NCI-H2081 treated with DMSO at 0.1 percent for 48 hours (cell line): ENCODE measurements at places on chromosomes 1 and 21.

DNA sequence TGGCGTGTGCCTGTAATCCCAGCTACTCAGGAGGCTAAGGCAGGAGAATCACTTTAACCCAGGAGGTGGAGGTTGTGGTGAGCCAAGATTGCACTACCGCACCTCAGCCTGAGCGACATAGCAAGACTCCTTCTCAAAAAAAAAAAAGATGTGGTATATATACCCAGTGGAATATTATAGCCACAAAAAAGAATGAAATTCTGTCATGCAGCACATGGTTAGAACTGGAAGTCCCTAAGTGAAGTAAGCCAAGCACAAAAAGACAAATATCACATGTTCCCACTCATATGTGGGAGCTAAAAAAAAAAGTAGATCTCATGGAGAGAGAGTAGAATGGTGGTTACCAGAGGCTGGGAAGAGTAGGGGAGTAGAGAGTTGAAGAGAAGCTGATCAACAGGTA, 18.7 kb downstream of the PSMB4 start:
- no peak for DNase-seq

- no peak for DNase-seq
These were observed 35.0 kb downstream of the ZYG11A start for GRCh38 chr1:52877554-52877953.

DNA sequence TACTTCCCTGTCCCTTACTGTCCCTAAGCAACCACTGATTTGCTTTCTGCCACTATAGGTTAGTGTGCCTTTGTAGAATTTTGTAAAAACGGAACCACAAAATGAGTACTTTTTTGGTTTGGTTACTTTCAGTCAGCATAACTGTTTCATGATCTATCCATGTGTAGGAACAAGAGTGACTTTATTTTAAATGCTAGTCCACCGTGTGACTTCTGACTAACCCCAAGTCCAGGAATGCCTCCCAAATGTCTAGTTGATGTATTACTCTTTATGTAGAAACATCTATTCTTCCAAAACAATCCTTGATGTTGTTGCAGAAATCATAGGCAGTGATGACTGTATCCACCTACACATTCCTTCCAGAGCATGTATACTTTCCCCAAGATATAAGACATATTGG, 21.3 kb downstream of the ATPAF1 start:
- no peak for DNase-seq

DNA sequence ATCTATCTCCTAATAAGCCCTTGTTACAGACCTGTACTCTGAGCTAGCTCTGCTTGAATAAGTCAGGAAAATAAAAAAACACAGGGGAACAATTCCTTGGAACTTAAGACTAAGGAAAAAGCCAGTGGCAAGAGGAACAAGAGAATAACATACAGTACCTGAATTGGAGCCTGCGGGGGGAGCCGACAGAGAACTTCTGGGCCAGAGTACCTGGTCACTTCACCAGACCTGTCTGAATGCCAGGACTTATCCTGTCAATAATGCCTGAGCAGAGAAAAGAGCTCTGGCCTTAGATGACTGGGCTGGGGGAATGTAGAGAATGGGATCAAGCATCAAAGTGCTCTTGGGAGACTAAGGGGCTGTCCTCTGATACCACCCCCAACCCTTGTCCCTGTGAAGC, 15.1 kb downstream of the PEA15 start:
- no peak for DNase-seq

DNA sequence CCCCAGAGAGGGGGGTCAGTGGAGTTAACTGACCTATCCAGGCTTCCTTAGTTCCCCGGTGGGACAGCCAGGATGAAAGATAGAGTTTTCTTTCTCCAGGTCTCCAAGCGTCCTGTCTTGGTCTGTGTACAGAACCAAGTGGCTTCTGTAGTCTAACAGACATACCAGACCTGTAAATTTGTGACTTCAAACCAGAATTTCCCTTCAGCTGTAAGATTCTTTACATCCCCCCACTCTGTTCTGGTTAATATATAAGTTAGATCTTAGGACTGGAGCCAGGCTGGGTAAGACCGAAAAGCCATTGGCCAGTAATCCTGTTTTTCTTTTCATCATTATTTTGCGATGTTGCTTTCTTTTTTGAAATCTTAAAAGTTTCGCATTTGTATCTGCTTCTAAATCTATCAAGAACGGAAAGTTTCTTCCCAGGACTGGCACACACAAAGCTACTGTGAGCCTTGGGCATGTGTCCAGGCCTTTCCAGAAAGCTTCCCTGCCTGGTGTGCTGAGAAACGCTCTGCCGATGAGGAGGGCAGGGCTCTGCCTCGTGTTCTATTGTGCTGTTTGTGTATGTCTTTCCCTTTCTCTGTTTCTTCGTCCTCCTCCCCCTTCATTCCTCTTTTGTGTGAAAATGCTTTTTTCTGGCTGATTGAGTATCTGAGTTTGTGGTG, 72.3 kb downstream of the RGL1 start:
- DNase-seq = no peak
